NCI-H774 (cell line): ENCODE measurements at places on chromosomes 6 and 20.

DNA sequence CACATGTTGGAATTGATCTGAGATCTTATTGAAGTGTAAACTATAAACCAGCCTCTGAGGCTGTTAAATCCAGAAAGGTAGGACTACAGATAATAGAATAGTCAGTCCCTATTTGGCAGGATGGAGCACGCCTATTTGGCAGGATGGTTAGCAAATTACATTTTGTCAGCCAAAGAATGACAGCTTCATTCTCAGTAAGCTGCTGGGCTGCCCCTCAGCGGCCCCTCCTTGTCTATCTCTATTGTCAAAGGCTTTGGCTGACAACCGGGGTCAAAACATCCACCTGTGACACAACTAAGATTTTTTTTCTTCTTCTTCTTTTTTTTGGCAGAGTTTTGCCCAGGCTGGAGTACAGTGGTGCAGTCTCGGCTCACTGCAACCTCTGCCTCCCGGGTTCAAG, 123.4 kb upstream of the ECI2 start:
- DNase-seq = no peak

DNA sequence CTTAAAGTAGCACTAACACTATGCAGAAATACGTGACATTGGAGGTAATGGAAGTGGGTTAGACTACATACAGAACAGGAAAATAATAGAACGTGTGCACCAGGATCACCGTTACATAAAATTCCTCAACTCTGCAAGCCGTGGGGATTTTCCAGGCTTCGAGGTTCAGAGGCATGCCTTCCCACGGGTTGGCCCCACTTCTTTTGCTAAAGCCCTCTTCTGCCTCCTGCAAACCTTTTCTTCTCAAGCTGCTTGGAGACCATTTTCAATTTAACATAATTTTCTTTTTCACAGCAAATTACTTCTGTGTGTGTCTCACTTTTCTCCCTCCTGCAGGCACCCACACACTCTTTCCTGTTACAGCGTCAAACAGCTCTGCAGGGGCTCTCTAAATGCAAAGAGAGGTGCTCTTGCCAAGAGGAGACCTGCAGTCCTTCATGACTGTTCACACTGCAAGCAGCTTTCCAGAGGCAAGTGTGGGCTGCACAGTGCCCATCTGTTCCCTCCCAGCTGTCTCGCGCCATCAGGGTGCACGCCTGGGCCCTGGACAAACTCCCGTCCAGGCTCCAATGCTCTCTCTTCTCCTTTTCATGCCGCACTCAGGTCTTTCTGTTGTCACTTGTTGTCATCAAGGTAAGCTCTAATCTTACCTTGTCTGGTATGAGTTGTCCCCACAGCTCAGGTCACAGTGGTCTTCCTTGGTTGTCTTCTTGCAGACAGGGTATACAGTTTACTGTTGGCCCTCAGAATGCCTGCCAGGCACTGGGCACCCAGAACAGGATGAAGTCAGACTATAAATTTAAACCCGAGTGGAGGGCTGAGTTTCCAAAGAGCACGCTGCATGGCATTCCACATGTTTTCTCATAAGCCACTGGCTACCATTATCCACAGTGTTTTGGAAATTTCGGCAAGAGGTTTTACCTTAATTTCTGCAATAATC, 164.8 kb upstream of the GGTLC1 start:
- DNase-seq = no peak

DNA sequence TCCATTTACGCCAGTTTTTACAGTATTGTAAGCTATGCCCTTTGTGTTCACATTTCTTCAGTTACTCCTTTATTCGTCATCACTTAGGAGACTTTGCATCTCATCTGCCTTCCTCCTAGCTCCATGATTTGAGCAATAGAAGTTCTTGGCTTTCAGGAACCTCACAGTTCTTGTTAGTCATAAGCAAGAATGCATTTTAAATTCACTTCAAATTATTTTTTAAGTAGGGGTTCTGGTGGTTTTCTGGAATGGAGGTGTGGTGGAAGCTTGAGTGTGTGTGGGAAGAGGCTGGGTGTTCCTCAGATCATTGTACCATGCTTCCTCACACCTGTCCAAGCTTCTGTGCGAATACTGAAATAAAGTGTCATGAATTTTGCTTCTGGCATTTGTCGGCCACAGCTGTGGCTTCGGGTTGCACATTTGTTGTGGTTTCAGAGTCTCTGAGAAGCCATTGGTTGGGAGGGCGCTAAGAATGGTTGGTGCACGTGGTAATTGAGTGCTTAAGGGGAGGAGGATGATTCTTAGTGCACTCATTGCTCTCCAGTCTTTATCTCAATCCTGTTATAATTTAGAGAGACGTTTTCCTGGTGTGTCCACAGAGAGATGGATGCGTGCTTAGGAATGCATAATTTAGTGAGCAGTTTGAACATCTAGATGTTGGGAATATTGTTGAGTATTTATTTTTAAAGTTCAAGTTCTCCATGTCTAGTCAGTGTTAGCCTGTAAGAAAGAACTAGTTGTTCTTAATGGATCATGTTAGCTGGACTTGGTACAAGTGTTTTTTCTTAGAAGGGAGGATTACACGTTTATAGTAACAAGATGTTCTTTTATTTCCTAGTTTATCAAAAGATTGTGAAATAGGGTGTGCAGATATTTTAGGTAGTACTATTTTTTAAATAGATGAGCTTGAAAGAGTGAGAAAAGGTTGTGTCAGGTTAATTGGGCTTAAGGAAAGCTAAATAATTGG, 31.9 kb downstream of the FOXO3 start:
- no peak for DNase-seq

DNA sequence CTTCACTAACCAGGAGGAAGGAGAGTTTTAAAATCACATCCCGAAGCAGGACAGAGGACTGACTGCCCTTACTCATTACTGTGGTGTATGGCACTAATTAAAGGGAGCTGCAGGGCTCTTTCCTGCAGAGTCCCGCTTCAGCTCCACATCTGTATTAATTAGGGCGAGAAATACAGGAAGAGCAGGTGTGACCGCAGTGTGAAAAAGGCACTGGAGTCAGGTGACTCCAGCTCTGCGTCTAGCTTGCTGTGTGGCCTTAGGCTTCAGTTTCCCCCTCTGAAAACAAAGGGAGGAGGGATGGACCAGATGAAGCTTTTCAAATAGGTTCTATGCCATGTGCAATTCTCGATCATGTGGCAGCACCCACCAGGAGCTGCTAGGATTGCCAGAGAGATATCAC, 34.0 kb downstream of the KIAA1755 start:
- no peak for DNase-seq

- no peak for DNase-seq
These were observed 16.1 kb downstream of the FBXL4 start for GRCh38 chr6:98931696-98932095.

- peak; percentile 72 for DNase-seq
These were observed 522 bp upstream of the EPB41L1 start for GRCh38 chr20:36153736-36154699.

DNA sequence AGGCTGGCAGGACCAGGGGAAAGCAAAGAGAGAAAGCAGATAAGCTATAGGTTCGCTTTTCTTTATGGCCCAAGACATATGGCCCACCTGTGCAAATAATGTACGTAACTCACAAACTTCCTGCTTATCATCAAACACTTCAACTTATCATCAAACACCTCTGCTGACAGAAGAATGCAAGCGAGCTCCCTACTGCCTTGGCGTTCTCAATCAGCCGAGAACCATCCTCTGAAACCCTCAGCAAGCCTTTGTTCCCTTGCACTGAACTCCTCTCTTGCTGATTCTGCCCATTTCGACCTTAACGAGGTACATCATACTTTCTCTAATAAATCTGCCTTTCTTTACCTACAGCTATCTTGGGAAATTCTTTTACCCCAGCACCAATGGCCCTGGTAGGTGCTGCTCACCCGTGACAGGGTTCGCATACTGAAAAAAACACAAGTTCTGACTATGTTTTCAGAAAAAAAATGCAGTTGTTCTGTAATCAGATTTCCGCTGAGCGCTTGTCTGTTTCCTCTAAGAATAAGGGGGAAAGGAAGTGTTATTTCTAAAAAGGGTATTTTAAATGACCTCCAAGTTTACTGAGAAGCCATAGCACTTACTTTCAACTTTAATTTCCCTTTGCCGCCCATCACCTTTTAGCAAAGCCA, 28.3 kb downstream of the SERPINB6 start:
- DNase-seq = no peak

DNA sequence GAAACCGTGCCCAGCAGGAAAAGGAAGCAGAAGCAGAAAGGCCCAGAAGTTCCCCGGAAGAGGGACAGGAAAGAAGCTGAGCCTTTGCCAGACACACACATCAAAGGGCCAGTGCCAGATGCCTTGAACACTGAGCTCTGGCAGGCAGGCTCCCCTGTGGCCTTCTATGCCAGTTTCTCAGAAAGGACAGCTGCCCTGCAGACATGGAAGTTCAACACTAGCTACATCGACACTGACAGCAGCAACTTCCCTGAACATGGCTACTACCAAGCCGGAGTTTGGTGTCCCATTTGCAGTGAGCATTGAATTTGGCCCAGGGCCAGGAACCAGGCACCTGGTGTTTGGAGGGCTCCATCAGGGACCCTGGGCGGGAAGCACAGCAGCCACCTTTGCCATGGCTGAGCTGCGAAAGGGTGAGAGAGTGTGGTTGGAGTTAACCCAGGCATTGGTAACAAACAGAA, 8.0 kb upstream of the RAET1E start:
- DNase-seq = no peak

- DNase-seq = no peak
These were observed 267.4 kb downstream of the CENPW start for GRCh38 chr6:126607289-126607688.
